Thyroid gland (tissue), 4 donors: ENCODE measurements at places on chromosomes 6 and 20. TPM values are rescaled to one million over a fixed set of nuclear protein-coding genes. Genes with fewer than 3 reads are reported as not detected.

Gene CPNE5
- 3.5 TPM for total RNA-seq

Gene C20orf202
- 0.27 TPM for total RNA-seq

Gene HEY2
- total RNA-seq = 5.1 TPM

Gene RIPPLY2
- not detected for total RNA-seq

Gene OR14J1
- total RNA-seq = not detected

Gene MAS1
- not detected for total RNA-seq

Gene SAMD3
- not detected for total RNA-seq

Gene MMP24
- total RNA-seq = 0.94 TPM

Gene SALL4
- total RNA-seq = 7.7 TPM

Gene AIG1
- 88.9 TPM for total RNA-seq

Gene NKX2-4
- total RNA-seq = 0.11 TPM

Gene SLC2A10
- 53.0 TPM for total RNA-seq

Gene SERPINB6
- total RNA-seq = 179 TPM

Gene MACROD2
- total RNA-seq = 8.7 TPM

Gene SLC26A8
- 0.73 TPM for total RNA-seq

Gene ZBTB46
- total RNA-seq = 29.4 TPM

Gene FAM50B
- total RNA-seq = 18.4 TPM

Gene TUBB1
- 0.11 TPM for total RNA-seq

Gene BLOC1S5
- total RNA-seq = 27.7 TPM

Gene IRF4
- 0.54 TPM for total RNA-seq

Gene POPDC3
- not detected for total RNA-seq

Gene LAMA2
- total RNA-seq = 117 TPM

Gene FAM83B
- total RNA-seq = 29.9 TPM

Gene NKAPL
- 0.68 TPM for total RNA-seq

Gene MUCL3
- not detected for total RNA-seq

Gene TRDN
- not detected for total RNA-seq

Gene CEP162
- 17.3 TPM for total RNA-seq

Gene TULP1
- not detected for total RNA-seq

Gene GABRR2
- 2.1 TPM for total RNA-seq

Gene AGER
- total RNA-seq = 70.6 TPM

Gene FGD2
- 25.8 TPM for total RNA-seq

Gene TMEM244
- total RNA-seq = not detected

Gene PRDM13
- not detected for total RNA-seq

Gene TNXB
- total RNA-seq = 51.4 TPM

Gene UBE2J1
- total RNA-seq = 52.3 TPM

Gene GSTA2
- total RNA-seq = not detected
